NCI-H748 treated with DMSO at 0.1 percent for 48 hours (cell line): ENCODE measurements at places on chromosomes 6 and 20.

- DNase-seq: no peak
Measured at GRCh38 chr6:140346428-140346827, 972.0 kb upstream of the CITED2 start.

DNA sequence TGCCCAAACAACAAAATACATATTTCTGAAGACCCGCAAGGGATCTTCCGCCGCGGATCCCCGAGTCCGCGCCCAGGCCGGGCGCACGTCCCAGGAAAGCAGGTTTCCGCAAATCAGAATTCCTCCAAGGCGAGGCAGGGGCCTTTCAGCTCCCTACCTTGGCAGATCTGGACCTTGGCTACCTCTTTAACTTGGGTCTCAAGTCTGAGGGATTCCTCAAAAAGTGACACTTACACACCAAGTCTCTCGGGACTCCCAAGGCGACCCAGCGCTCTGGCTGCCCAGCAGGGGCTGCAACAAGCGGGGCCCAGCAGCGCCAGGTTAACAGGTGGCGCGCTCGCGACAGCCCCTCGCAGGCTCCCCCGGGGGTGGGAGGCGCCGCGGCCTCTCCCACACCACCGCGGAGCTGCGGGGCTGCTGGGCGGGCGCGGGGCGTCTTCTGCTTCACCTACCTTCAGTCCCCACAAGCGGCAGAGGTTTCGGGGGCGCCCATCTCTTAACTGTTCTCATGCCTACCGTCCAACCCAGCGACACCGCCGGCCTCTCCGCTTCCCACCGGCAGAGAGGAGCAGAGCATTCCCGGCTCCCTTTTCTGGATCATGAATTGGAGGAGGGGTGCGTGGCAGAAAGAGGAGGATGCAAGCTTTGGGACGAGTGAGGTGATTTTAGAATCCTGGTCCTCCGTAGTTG lies 414 bp downstream of the SIM1 start:
- DNase-seq: no peak

GRCh38 chr6:132648828-132649227 lies 10.2 kb downstream of the TAAR1 start:
- no peak for DNase-seq

DNA sequence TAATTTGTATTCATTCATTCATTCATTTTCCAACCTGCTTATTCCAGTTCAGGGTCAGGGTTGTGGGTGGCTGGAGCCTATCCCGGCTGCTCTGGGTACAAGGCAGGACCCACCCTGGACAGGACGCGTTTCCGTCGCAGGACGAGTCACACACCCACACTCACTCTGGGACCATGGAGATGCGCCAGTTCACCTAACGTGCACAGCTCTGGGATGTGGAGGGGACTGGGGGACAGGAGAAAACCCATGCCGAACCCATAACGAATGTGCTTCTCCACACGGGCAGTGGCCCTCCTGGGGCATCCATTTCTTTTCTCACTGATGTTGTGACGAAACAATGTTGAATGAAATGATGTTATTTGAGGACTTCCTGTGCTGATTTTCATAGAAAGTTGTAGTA lies 26.5 kb downstream of the ERMARD start:
- no peak for DNase-seq

GRCh38 chr20:52160049-52160570 lies 31.5 kb downstream of the ZFP64 start:
- no peak for DNase-seq

- no peak for DNase-seq
Measured at GRCh38 chr20:49281913-49282467, 4.1 kb upstream of the ZNFX1 start.

DNA sequence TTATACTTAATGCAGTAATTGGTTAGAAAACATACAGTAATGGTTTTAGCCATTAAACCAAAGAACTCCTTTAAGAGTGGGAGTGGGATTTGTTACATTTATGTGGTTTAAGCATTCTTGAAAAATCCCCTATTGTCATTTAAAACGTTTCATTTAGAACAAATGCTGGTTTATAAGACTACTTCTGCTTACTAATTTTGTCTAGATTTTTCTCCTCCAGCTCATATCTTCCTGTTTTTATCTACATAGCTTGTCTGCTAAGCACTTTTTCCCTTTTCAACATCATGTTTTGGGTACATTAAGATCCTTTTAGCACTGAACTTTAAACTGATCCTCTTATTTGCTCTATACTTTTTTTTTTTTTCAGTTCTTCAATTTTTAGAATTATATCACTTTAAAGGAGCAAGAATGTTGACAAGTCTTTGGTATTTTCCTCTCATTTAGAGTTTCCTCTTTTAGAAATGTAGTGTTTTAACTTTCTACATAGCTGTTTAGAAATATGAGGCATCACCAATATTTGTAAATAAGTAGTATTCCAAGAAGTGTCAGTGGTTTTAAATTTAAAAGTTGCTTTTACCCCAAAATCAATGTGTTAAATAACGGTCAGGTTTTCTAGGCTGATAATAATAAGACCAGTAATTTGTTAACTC lies 80.9 kb downstream of the SESN1 start:
- no peak for DNase-seq

- DNase-seq: no peak
Measured at GRCh38 chr6:79070206-79070825, 7.7 kb downstream of the PHIP start.

DNA sequence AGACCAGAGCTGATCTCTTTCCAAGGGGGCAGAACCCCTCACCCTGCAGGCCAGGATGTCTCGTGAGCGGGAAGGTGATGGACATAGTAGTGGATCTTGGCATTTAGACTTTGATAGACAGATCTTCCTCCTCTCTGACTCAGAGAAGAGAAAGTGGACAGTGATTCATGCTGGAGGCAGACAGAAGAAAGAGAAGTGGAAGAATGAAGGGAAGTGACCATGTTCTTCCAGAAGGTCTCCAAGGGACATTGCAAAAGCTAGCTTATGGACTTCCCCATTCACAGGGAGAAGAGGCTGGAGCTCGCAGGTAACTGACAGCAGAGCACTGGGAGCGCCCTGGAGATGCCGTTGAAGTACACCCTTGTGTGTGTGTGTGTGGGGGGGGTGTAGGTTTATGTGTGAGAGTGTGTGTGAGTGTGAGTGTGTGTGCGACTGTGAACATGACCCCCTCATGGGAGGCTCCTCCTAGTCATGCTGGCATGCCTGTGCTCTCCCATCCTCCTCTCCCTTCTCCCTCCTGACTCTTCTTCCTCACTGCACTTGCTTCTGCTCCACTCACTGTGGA lies 8.0 kb upstream of the RAET1L start:
- no peak for DNase-seq

- no peak for DNase-seq
Measured at GRCh38 chr6:14448246-14448645, 330.7 kb downstream of the CD83 start.

GRCh38 chr6:115677198-115677597 lies 383.5 kb downstream of the FRK start:
- DNase-seq: no peak

GRCh38 chr6:122198922-122199321 lies 200.5 kb upstream of the HSF2 start:
- DNase-seq: no peak

DNA sequence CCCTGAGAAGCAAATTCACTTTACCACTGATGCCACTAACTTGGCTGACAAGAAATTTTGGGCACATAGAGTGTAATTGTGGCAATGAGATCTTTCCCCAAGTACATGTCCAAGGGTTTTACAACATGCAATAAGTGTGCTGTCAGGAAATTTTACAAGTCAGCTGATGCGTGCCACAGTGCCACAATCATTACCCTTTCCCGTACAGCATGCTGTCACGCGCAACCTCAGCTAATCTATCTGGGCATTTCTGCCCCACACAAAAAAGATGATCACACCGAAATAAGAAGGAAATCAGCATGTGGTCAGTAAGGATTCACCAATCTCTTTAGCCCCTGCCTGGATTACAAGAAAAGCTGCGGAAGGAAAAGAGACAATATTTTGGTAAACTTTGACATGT lies 163.6 kb upstream of the PREP start:
- DNase-seq: no peak

DNA sequence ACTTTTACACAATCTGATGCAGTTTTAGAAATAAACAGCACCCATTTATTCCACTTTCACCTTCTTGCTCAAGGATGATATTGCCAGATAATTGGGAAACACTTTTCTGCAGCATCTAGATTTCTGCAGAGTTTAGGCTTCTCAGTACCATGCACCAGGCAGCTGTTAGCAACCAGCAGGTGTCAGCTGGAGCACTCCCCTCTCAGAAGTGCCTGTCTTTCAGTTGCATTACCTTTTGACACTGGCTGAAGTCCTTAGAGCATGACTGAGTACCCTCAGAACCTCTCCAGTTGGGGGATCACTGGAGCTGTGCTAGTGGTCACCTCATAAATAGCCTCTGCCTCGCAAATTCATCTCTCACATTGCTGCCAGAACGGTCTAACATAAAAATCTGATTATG lies 91.2 kb downstream of the DNAH8 start:
- DNase-seq: no peak

DNA sequence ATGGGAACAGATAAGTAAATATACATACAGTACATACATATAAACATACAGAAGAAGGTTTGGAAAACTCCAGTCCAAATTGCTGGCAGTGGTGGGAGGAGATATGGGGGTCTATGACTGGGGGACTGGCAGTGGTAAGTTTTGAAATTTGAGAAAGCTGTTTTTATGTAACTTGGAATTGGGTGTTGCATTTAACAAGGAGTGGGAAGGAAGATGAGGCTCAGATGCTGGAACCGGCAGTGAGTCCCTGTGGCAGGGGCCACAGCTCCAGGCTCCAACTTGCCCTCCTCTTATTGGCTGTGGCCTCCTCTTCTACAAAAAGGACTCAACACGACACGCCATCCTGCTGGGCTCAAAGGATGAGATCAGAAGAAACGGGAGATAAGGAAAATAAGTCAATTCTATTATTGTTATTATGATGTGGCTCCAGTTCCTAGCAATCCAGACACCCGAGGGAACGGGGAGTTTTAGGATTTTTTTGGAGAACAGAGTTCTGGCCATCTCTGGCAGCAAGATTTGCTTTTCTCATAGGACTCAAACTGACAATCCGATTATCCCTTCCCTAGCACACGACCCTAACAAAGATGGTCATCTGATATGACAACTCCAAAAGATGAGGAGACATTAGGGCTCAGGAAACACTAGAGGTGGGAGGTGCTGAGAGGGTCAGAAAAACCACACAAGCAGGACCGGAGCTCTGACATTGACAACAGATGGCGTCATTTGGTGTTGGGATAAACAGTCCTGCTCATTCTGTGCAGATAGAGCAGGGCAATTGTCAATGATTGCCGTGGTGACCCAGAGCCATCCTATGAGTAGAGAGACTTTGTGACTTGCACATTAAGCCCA lies 6.0 kb upstream of the TGM2 start:
- no peak for DNase-seq

GRCh38 chr6:52304983-52305390 lies 20.4 kb upstream of the MCM3 start:
- DNase-seq: no peak

- no peak for DNase-seq
Measured at GRCh38 chr20:61569825-61570224, 317.8 kb downstream of the CDH4 start.

GRCh38 chr6:90411292-90411781 lies 114.7 kb upstream of the BACH2 start:
- DNase-seq: no peak

GRCh38 chr6:109315341-109316110 lies 66.7 kb downstream of the CD164 start:
- peak; percentile 11 for DNase-seq

DNA sequence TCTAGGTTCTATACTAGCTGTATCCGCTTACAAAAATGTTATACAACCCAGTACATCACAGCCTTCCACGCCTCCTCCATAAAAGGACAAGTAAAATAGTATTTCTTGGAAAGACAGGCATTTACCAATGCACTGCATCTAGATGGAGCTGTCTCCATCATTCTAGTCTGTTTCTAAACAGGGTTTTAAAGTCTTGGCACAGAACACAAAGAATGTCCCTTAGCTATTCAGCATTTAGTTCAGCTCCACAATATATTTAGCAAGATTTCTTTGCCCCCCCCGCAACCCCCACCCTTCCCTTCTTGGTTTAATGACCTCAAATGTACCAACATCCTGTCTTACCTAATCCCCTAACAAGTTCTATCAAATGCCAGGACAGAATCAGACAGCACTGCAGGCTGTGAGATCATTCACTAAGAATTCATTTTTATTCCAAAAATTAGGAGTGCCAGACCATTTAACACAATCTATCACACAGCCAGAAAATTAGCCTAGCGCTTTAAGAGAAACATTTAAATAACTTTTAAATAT lies 198.6 kb downstream of the BACH2 start:
- no peak for DNase-seq

DNA sequence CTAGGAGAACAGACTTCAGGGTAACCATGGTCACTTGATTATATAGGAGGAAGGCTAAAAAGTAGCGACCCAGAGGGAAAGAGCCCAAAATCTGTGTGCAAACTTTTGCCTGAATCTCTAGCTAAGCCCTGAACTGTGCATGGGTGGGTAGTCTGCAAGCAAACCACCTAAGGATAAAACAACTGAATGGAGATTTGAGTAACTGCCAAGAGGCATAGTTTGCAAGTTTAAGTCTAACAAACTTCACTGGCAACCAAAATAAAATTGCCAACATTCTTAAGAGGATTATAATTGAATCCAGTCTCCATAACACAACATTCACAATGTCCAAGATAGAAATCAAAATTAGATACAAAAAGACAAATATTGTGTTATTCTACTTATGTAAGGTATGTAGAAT lies 192.0 kb upstream of the PLN start:
- no peak for DNase-seq

DNA sequence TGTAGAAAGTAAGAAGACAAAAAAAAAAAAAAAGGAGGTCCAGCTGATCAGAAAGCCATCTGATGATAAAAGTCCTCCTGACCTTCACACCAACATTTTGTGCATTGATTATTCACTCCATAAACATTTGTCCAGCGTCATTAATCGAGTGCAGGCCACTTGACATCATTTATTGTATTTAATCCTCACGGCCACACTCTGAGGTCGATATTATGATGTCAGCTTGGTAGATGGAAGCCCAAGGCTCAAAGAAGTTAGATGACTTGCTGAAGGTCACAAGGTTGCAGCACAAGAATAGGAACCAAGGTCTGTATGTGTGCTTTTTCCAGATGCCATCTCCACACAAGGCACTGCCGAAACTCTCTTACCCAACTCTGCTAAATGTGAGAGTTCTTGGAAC lies 328.4 kb downstream of the KIF16B start:
- no peak for DNase-seq
